CD4-positive, alpha-beta memory T cell (primary cell): ENCODE measurements at places on chromosomes 5 and 9.

GRCh38 chr5:88396751-88397281 lies 128.2 kb upstream of the TMEM161B start:
- DNase-seq: no peak

GRCh38 chr9:129124506-129125069 lies 13.4 kb downstream of the PTPA start:
- DNase-seq: no peak

DNA sequence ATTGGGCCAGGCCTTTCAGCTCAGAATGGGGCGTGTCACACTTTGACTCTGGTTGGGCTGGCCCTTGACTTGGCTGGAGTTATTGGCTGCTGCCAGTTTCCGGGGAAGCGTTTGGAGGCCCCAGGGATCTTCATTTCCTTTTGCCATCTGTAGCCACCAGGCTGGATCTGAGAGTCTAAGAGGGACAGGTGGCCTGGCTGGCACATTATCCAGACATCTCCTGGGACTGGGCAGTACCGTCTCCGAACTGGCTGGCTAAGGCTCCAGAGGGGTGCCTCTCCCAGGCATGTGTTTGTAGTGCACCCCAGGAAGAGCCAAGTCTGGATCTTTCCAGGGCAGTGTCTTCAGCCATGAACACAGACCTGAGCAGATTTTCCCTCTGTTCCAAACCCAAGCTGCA lies 9.7 kb upstream of the JADE2 start:
- no peak for DNase-seq

DNA sequence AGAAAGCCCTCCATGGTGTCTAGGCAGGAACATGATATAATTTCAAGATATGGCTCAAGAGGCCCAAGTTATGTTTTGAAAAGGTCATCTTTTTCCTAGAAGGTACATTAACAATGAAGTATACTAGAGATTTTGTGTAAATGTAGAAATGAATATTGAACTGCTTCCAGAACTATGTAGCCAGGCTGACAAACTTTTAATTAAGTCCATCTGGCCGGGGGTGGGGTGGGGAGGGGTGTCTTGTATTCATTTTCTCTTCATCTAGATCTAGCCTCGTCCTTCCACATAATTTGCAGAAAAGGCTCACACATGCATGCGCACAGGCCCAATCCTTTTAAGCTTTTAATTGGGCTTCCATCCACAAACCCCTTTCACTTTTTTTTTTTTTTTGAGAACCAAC lies 323.3 kb downstream of the ARL15 start:
- no peak for DNase-seq
